ENCODE measurements at places on chromosomes 5 and 9. TPM values are rescaled to one million over a fixed set of nuclear protein-coding genes. Genes with fewer than 3 reads are reported as not detected.

- DNase-seq: no peak
Observed at GRCh38 chr5:141508798-141509611, 20.1 kb downstream of the PCDHGC5 start.

GRCh38 chr9:87629104-87629503, 96.8 kb upstream of the CTSL start:
- no peak for DNase-seq

DNA sequence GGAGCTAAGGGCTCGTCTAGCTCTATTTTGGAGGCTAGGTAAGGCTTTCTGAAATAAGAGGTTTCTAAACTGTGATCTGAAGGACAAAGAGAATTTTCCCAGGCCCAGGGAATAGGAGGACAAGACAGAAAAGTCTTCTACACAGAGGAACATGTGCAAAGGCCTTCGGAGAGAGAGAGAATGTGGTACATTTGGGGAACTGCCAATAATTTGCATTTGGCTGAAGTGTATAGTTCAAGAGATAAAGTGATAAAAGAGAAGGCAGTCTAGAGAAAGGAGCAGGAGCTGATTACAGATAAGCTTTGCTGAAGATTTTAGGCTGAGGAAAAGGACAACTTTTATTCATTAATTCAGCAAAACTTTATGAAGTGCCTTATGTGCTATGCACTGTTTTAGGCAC, 214.4 kb upstream of the ELL2 start:
- no peak for DNase-seq

- DNase-seq: no peak
Observed at GRCh38 chr5:142547445-142548380, 138.2 kb downstream of the FGF1 start.

LHX3 gene
- total RNA-seq: not detected

All from urinary bladder (tissue), 4 donors.